SJCRH30 (cell line): ENCODE measurements at places on chromosomes 5 and 9. TPM values are rescaled to one million over a fixed set of nuclear protein-coding genes. Genes with fewer than 3 reads are reported as not detected.
A peak's percentile ranks its signal among the peaks of the same experiment; 100 is the strongest.

LHX2 gene
- total RNA-seq, result 0.48 and 1.6 TPM in 2 replicates

TOR4A gene
- 4.0 and 4.4 TPM in 2 replicates for total RNA-seq

DNA sequence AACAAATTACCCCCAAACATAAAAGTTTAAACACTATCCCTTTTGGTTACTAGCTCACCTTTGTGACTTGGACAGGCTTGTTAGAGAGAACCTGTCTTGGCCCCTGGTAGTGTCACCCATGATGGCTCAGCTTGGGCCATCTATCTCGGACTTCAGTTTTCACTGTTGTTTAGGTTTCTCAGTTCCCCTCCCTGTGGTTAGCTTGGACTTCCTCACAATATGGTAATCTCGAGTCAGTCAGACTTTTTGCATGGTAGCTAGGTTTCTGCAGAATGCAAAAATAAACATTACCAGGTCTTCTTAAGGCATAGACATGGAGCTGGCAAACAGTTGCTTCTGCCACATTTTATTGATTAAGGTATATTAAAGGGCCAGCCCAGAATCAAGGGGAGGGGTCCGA lies 324.3 kb upstream of the RORB start:
- H3K4me1 ChIP-seq, result no peaks in the 10 kb centered on the region
- H3K27ac ChIP-seq, result no peak overlapping the region
- no peaks in the 10 kb centered on the region for H3K36me3 ChIP-seq
- H3K4me3 ChIP-seq, result no peak overlapping the region
- DNase-seq, result no peak

RASEF gene
- total RNA-seq, result 10.5 and 12.6 TPM in 2 replicates

DNA sequence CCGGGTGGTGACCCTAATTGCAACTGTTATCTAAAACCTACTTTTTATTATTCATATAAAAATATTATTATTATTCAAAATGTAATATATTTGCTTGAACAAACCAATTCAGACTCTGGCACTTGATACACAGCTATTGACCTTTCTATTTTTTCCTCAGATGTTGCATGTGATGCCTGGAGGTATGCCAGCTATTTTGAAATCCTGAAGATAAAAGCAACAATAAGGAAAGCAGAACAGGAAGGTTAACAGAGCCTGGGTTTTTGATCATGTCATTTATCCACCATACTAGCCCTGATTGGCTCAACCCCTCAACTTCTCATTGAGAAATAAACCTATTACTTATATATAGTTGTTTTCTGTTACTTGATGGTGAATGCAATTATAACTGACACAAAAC lies 340.9 kb upstream of the KIF2A start:
- H3K27me3 ChIP-seq, result peaks cover 4% of the 10 kb centered on the region; the same call in 1 of the 2 replicates
- H3K4me3 ChIP-seq, result no peak overlapping the region
- H3K4me1 ChIP-seq, result no peaks in the 10 kb centered on the region
- H3K27ac ChIP-seq, result no peak overlapping the region
- DNase-seq, result no peak

DNA sequence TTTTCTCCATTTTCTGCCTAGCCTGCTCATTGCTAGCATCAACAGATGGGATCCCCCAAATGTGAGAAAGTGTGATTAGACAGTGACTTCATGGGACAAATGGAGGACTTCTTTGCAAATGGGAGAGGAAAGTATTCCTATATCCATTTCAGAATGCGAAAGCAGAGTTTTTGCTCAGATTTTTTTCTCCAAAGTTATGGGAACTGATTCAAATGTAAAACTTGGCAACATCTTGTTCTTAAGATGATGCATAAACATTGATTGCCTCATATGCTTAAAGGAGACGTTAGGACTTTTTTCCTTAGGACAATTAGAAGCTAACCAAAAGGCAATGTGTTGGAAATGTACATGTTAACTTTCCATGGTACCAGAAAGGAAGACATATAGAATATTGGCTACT lies 704.3 kb upstream of the ZNF608 start:
- DNase-seq, result no peak
- H3K27me3 ChIP-seq, result no peaks in the 10 kb centered on the region
- H3K36me3 ChIP-seq, result no peaks in the 10 kb centered on the region
- H3K27ac ChIP-seq, result no peak overlapping the region
- H3K4me1 ChIP-seq, result peaks cover 10% of the 10 kb centered on the region

CACNA1B gene
- 0.02 TPM in 1 of 2 replicates, not detected in the other for total RNA-seq

GRCh38 chr5:57754616-57755015 lies 272.0 kb upstream of the ACTBL2 start:
- no peaks in the 10 kb centered on the region; the same call in 1 of the 2 replicates for H3K4me1 ChIP-seq
- no peaks in the 10 kb centered on the region for H3K27me3 ChIP-seq
- H3K27ac ChIP-seq, result no peak overlapping the region
- no peak for DNase-seq

CNTFR gene
- total RNA-seq, result 0.20 and 0.24 TPM in 2 replicates

TRIM14 gene
- total RNA-seq, result 0.22 and 0.30 TPM in 2 replicates

IL11RA gene
- total RNA-seq, result 3.2 TPM in 2 replicates

OMD gene
- total RNA-seq, result 0.08 TPM in 1 of 2 replicates, not detected in the other

FYB1 gene
- 0.05 TPM in 1 of 2 replicates, not detected in the other for total RNA-seq

GRCh38 chr5:54443270-54443669 lies 12.2 kb upstream of the HSPB3 start:
- no peak overlapping the region for H3K27ac ChIP-seq
- no peaks in the 10 kb centered on the region for H3K27me3 ChIP-seq
- no peaks in the 10 kb centered on the region for H3K36me3 ChIP-seq
- peak; percentile 57 for DNase-seq

CYSRT1 gene
- total RNA-seq, result 1.7 TPM in 2 replicates

VCAN gene
- total RNA-seq, result 157 TPM in 2 replicates

ANXA6 gene
- total RNA-seq, result 385 and 408 TPM in 2 replicates

DNA sequence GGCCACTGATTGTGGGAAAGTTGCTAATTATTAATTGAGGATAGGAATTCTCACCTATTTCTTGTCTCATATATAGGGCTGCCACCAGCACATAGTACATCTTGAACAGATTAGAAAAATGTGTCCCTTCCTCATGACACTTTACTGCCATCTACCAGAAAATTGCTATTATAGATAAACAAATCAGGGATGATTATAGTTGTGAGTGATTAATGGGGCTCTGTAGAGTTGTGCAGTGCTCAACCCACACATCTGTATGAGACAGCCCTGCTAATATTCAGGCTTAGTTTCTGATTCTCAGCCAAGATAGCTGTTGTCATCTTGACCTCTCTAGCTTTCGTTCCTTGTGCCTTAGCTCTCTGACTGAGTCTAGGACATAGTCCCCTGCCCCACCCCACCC lies 373.3 kb downstream of the TLE4 start:
- no peak overlapping the region for H3K4me3 ChIP-seq
- no peaks in the 10 kb centered on the region for H3K36me3 ChIP-seq
- H3K27me3 ChIP-seq, result no peaks in the 10 kb centered on the region
- H3K27ac ChIP-seq, result no peak overlapping the region

SPAG8 gene
- total RNA-seq, result 0.20 and 0.63 TPM in 2 replicates

GRCh38 chr5:181173420-181174342 lies 26.3 kb downstream of the OR2V2 start:
- H3K27ac ChIP-seq, result no peak overlapping the region
- H3K4me1 ChIP-seq, result peaks cover 4% of the 10 kb centered on the region; the same call in 1 of the 2 replicates
- no peak overlapping the region for H3K4me3 ChIP-seq
- no peaks in the 10 kb centered on the region for H3K36me3 ChIP-seq
- DNase-seq, result no peak

NRG2 gene
- 0.06 TPM in 1 of 2 replicates, not detected in the other for total RNA-seq

DNA sequence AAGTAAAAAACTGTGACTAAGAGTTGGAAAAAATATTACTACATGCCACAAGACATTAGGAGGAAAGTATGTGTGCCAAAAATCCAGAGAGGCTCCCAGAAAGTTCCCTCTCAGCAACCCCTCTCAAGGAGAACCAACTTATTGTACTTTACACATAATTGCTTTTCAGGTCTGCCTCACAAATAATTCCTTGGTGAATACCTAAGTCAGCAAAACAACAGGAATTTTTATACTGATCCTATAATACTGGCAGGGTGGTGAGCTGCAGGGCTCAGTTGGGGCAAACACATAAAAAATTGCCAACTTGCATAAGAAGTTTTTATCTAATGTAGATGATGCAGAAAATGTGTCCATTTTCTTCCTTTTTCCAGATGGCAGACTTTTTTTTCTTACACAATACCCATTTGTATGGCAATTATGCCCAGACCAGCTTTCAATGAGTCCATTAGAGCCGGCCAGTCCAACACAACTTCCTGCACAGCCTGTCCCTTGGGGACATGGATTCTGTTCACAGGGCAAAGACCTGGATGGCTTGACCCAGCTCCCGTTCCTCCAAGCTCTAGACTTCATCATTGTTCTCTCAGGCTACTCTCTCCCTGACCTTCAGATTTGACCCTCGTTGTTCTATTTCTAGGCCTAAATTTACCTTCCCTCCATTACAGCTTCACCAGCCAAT lies 31.3 kb downstream of the MARCHF3 start:
- no peak for DNase-seq
- H3K4me3 ChIP-seq, result no peak overlapping the region
- peaks cover 55% of the 10 kb centered on the region for H3K4me1 ChIP-seq
- no peaks in the 10 kb centered on the region; the same call in 1 of the 2 replicates for H3K36me3 ChIP-seq
- peak overlapping the region; percentile 89 for H3K27ac ChIP-seq

CDKN2A gene
- 107 and 128 TPM in 2 replicates for total RNA-seq

- no peak overlapping the region for H3K27ac ChIP-seq
- H3K4me3 ChIP-seq, result no peak overlapping the region
- H3K4me1 ChIP-seq, result peaks cover 7% of the 10 kb centered on the region; the same call in 1 of the 2 replicates
- peak; percentile 29 for DNase-seq
Observed at GRCh38 chr5:157740229-157740610, 3.3 kb upstream of the LSM11 start.

DNA sequence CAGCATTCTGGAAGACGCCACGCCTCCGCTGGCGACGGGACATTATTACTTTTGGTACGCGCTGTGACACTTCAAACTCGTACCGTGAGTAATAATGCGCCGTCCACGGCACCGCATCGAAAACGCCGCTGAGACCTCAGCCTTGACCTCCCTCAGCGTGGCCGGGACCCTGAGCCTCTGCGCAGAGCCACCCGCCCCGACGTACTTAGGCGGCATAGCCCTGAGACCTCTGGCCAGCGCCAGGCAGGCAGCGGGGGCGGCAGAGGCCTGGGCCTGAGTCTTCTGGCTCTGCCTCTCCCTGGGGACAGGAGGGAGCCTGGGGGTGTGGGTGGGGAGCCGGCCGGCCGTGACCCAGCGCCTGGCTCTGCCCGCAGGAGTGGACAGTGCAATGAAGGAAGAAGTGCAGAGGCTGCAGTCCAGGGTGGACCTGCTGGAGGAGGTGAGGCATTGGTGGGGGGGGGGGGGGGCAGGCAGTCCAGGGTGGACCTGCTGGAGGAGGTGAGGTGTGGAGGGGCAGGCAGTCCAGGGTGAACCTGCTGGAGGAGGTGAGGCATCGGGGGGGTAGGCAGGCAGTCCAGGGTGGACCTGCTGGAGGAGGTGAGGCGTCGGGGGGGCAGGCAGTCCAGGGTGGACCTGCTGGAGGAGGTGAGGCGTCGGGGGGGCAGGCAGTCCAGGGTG lies 8.0 kb downstream of the EGFL7 start:
- no peaks in the 10 kb centered on the region for H3K36me3 ChIP-seq
- peaks cover 21% of the 10 kb centered on the region for H3K4me1 ChIP-seq
- H3K27ac ChIP-seq, result no peak overlapping the region
- H3K27me3 ChIP-seq, result peaks cover 45% of the 10 kb centered on the region
- no peak for DNase-seq

FGF18 gene
- 0.18 TPM in 1 of 2 replicates, not detected in the other for total RNA-seq

MLANA gene
- total RNA-seq, result 0.04 TPM in 1 of 2 replicates, not detected in the other

DNA sequence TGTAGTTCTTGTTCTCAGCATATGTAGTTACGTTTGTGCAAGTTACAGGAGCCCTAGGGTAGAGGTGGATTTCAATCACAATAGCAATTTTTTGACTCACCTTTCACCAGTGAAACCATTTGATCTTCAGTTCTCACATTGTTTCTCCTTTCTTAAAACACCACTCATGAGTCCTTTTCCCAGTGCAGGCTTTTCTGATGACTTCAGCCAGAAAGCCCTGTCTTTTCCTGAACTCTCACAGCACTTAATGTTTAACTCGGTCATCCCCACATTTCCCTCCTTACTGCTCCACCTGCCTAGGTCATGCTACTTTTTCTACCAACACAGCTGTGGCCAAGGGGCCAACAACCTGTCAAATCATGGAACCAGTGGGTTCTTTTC lies 37.9 kb downstream of the ARHGEF28 start:
- no peaks in the 10 kb centered on the region for H3K36me3 ChIP-seq
- DNase-seq, result no peak
- H3K4me3 ChIP-seq, result no peak overlapping the region
- no peaks in the 10 kb centered on the region for H3K4me1 ChIP-seq
- no peaks in the 10 kb centered on the region for H3K27me3 ChIP-seq

DIMT1 gene
- 42.0 and 44.3 TPM in 2 replicates for total RNA-seq

DNA sequence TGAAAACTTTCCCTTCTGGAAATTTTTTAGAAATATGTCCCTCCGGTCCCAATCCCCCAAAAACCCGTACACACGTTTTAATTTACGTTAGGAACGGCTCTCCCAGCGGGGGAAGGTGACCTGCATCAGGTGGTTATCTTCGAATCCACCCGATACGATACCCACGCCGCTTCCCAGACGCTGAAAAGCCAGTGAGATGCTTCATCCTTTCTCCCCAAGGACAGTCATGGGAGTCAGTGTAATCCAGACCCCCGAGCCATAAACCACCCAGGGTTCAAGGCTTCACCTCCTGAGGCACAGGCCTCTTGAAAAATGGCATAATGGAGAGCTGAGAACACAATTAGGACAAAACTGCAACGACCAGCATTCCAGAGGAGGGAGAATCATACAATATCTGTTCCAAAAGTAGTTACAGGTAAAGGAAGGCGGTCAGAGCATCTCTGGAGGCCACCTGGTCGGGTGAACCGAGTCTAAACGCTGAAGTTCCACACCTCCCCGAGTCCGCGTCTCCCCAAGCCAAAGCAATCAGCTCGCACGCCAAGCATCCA lies 857 bp downstream of the FAM169A start:
- DNase-seq, result peak; percentile 6
- H3K27me3 ChIP-seq, result no peaks in the 10 kb centered on the region
- H3K27ac ChIP-seq, result peak overlapping the region; percentile 26; the same call in 1 of the 2 replicates
- H3K4me3 ChIP-seq, result peak overlapping the region; percentile 87

DNA sequence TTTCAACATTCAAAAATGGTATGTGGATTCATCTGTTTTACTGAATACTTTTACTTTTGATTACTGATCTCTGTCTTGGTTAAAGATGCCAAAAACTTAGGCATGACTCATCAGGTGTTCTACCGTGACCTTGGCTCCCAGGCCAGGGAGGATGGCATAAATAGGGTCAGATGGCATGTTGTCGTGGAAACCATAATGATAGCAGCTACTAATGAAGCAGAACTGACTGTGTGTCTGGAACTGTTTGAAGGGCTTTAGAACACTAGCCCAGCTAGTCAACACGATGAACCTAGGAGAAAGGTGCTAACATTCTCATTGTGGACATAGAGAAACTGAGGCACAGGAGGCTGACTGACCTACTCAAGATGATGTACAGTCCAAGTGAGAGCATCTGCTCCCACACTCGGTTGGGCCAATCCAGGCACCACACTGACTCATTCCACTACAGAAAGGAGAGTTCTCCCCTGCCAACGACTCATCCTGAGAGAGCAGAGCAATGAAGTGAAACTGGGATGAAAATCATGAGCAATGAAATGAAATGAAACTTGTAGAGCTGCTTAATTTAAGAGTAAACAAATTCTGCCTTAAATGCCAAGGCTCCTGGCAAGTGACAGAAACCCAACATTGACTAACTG lies 116.0 kb downstream of the TENT4A start:
- no peaks in the 10 kb centered on the region; the same call in 1 of the 2 replicates for H3K4me1 ChIP-seq
- no peak for DNase-seq
- H3K27me3 ChIP-seq, result no peaks in the 10 kb centered on the region

LCP2 gene
- not detected in 2 replicates for total RNA-seq
